ENCODE measurements at places on chromosomes 2 and 18.

DNA sequence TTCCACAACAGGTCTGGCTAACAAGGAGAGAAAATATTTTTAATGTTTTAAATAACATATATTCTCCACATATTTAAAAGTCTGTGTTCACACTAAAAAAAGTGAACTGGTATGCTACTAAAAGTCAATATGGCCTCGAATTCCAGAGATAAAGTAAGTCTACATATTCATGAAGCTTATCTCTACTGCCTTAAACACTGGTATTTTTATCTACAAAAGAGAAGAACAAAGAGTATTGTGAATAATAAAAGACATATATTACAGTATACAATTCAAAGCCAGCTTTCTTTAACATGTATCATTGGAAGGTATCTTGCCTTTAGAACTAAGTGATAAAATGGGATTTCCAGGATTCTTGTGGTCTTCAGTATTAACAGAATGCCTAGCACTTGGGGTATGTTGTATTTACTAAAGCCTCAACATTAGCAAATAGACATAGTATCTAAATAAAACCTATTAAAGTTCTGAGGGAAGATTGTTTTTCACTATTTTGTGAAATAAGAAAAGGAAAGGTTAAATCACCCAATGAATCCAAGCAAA lies 302.8 kb upstream of the CCDC68 start:
- no peak for DNase-seq

- no peak for DNase-seq
These were observed 202.7 kb upstream of the SLC14A2 start for GRCh38 chr18:45412577-45412976.

- no peak for DNase-seq
These were observed 12.3 kb upstream of the TFCP2L1 start for GRCh38 chr2:121297217-121297830.

DNA sequence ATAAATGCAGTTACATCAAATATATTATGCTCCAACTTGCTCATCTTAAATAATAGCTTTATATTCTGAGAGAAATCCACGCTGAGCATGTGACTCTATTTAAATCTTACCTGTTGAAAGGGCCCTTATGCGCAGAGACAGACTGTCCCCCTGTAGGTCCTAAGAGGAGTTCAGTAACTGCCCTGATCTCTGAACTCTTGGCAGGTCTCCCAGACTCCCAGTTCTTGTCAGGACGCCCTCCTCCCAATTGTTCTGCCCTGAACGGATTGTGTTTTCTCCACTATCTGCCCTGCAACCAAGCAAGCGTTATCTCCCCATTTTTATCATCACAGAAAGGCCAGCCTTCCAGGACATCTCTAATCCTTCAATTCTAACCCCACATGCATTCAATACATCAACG lies 954.6 kb downstream of the TSN start:
- DNase-seq: no peak

DNA sequence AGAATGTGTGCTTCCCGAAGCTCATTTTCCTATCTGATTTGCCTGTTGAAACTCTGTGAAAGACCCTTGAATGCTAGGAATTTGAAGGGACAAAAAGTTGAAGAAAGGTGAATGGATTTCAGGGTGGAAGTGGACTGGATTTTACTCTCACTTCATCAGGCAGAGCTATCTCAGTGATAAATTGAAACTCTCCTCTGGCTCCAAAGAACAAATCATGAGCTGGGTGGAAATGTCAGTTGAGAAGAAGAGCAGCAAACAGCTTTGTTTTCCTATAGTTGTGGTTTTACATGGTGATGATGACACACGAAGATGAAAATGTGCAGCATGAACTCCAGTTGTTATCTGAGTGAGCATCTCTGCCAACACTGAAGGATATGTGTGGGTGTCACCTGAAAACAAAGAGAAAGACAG lies 34.4 kb downstream of the CD28 start:
- DNase-seq: peak; percentile 80

Measured in CD4-positive, alpha-beta T cell treated with Interleukin-10 for 1 hour (primary cell).